T-cell (primary cell): ENCODE measurements at places on chromosomes 1 and 21.
A peak's percentile ranks its signal among the peaks of the same experiment; 100 is the strongest.

GRCh38 chr1:160544647-160545046 lies 21.6 kb upstream of the SLAMF6 start:
- no peak for DNase-seq

DNA sequence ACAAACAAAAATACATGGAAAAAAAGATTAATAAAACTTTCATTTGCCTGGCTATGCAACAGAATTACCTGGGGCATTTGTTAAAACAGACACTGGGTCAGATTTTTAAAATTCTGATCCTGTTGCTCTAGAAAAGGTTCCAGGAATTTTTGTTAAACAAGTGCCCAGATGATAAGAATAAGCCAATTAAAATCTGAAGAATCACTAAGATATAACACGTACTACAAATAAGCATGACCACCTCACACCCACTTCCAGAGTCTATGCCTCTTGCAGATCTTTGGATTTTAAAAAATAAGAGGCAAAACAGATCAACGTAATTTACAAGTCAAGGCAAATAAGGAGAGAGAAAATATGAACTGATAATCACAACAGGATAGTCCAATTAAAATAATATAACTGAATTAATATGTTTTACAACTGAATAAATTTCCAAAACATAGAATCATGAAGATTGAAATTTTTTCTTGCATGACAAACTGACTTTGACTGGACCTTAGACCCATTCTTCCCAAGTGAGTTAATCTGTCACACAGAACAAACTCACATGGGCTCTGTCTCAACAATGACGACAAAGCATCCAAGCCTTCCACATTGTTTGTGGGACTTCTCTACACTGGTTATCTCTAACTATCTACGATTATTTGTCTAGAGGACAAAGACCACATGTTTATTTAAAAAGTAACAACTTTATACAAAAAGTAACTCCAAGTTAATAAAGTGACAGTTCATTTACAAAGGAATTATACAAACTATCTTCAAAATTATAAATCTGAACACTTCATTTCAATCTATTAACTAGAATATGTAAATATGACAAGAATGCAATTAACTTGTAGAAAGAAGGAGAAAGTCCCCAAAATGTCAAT lies 56.9 kb downstream of the COP1 start:
- DNase-seq = no peak

GRCh38 chr1:180675586-180675985 lies 43.8 kb downstream of the XPR1 start:
- no peak for DNase-seq

DNA sequence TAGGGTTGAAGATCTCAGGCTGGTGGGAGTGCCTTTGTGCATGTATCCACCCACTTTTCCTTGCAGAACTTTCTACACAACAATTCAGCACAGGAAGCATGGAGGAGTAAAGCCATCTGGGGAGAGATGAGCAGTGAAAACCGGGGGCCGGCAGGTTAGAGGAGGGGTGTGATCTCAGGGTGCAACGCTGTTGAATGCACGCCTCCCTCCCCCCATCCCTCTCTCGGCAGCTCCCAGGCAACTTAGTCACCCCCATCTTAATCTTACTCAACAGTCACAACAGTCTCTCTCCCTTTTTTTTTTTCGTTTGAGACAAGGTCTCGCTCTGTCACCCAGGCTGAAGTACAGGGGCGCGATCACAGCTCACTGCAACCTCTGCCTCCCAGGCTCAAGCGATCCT lies 16.6 kb upstream of the ABCG1 start:
- DNase-seq = no peak

DNA sequence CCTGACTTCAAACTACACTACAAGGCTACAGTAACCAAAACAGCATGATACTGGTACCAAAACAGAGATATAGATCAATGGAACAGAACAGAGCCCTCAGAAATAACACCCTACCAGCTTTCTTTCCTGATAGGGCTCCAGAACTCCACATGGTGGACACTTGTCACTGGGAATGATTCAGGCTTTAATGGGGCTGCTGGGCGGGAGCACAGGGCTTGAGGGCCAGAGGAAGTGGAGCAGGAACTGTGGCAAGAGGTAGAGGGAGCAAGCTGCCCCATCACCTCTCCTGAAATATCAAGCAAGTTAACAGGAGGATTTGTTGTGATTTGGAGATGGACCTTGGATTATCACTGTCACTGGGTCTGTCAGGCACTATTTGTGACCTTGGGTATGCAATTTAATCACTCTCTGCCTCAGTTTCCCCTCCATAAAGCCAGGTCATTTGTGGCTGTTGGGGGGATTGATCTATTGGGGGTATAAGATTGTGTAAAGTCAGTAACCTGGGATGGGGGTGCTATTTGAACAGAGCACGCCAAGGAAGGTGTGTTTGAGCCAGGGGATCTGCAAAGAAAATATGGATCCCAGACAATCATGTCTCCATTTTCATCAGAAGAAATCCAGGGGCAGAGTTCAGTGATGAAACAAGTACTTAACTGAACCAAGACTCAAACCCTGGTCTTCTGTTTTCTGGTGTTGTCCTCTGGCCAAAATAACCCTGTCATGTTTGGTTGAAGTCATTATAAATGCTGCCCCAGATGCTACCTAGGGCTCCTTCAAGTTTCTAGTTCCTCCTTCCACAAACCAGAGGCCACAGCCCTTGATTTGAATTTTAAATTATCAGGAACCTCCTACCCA lies 25.2 kb downstream of the ETS2 start:
- DNase-seq = no peak

DNA sequence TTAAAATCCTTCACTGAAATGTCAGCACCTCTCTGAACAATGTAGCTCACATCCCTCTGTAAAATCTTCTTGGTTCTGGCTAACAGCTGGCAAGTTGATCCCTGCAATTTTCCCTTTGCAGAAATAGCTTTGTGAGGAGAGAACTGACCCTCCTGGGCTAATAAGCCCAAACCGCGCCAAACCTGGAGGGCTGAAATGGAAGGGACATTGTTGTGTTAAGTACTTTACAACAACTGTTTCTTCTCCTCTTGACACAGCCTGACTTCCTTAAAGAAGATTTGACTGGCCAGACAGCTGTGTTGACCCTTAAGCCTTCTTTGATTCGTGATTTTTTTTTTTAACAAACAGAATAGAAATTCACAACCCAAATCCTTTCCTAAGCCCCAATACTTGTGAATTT lies 5.7 kb downstream of the LMX1A start:
- no peak for DNase-seq

GRCh38 chr1:21641967-21642739 lies 27.0 kb downstream of the RAP1GAP start:
- no peak for DNase-seq

DNA sequence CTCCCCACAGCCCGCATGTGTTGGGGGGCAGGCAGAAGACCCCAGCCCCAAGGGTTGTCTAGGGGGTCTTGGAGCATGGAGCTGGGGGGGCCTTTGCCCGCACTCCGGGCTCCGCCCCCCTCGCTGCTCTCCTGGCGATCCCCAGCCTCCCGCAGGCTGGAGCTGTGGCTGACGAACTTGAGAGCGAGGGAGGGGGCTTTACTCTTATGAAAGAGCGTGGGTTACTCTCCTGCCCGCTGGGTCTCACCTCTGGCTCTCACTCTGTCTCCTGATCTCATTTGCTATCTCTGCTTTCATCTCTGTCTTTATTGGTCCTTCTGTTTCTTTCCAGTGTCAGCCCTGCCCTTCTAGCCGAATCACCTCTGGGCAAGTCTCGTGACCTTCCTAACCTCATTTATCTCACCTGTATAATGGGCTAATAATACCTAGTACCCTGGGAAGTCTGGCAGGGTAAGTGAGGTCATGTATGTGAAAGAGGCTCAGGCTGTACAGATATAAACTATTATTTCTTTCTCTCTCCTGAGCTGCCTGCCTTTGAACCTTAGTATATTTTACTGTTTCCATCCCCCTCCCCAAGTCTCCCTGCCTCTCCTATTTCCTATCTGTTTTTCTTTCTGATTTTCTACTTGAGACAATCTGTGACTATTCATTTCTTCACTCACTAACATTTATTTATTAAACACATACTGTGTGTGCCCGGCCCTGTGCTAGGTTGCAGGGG lies 731 bp downstream of the EFNA4 start:
- DNase-seq = no peak

DNA sequence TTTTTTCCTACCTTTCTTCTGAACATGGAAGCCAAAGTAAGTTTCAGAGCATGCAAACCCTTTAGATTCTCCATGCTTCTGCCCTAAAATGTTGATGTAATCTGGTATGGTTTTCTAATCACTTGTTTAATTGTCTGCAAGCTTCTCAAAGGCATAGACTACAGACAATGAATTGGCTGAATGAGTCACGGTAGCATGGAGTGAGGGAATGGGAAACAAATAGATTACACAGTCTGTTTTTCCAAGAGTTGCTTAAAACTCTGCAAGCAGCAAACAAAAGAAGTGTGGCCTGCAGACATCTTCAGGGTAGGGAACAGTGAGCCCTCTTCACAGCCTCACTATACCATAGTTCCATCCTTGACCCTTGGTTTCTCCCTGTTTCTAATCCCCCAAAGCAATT lies 326.0 kb downstream of the BARHL2 start:
- no peak for DNase-seq

- no peak for DNase-seq
These were observed 136.6 kb upstream of the VANGL1 start for GRCh38 chr1:115505148-115505571.

DNA sequence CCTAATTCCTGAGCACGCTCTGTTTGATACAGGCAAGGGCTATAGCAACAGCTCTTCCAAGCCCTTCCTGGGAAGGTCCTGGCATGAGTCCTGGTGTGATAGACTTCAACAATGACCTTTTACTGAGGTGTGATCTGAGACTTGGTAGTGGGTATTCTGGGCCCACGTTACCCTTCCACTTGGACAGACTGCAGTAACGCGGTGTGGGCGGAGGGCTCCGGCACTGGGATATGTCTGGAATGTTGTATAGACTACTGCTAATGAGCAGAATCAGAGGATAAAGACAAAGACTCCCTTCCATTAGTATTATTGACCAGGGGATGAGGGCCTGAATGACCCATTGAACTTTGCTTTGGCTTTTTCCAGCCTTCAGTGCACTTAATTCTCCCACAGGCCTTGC lies 262.3 kb downstream of the RWDD3 start:
- DNase-seq = no peak

DNA sequence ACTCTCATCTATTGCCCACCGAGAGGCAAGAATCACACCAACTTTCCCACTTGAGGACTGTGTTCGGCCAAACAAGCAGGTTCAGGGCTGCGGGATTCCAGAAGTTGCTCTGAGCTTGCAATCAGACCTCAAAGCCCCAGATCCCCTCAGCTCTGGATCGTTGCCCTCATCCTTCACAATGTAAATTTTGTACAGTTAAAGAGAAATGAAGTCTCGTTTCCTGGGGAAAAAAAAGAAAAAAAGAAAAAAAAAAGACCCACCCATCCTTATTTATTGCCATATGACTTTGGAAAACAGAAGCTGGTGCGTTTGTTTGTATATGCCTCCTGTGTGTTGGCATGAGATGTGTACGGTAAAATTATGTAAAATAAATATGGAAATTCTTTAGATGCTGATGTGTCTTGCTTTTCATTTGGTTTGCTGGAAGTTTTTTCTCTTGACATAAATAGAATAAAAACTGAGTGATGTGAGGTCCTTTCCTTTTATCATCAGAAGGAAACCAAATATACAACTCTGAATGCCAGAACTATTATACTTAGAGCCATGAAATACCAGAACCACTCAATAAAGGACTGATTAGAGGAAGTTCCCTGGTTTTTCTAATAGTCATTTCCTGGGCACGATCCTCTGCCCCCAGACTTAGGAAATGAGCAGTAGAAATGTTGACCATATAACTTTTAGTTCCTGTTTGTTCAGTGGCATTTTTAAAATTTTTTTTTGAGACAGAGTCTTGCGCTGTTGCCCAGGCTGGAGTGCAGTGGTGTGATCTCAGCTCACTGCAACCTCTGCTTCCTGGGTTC lies 48.7 kb downstream of the LHX4 start:
- DNase-seq = no peak

GRCh38 chr1:106962591-106962990 lies 93.9 kb upstream of the PRMT6 start:
- DNase-seq = no peak

- DNase-seq = no peak
These were observed 25.1 kb upstream of the B3GALT2 start for GRCh38 chr1:193211539-193211938.

DNA sequence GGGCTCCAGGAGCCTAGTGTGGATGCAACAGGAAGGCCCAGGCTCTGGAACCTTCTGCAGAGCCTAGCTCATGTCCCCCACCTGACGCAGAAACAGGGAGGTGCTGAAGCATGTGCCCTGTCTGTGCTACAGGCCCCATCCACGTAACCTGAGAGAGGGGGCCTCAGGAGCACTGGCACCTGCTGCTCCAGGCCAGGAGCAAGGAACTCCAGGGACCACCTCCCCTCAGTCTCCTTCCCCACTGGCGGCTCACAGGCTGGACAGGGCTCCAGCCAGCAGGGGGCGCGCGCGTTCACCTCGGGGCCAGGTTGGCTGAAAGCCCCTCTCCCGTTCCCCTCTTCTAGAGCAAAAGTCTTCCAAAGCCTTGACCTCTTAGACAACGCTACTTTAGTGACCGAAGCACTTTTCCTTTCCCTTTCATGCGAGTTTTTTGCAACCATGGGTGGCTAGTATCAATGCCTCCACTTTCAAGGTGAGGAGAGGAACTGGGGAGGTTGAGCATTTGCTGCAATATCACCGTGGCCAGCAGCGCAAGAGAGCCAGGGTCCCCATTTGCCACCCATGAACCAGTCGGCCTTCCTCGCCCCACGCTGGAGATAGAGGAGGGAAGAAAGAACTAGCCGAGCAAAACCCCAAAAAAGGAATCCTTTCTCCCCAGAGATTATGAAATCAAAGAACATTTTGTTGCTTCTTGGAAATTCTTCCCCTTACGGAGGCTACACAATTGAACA lies 52.4 kb upstream of the GPR157 start:
- peak; percentile 50 for DNase-seq

DNA sequence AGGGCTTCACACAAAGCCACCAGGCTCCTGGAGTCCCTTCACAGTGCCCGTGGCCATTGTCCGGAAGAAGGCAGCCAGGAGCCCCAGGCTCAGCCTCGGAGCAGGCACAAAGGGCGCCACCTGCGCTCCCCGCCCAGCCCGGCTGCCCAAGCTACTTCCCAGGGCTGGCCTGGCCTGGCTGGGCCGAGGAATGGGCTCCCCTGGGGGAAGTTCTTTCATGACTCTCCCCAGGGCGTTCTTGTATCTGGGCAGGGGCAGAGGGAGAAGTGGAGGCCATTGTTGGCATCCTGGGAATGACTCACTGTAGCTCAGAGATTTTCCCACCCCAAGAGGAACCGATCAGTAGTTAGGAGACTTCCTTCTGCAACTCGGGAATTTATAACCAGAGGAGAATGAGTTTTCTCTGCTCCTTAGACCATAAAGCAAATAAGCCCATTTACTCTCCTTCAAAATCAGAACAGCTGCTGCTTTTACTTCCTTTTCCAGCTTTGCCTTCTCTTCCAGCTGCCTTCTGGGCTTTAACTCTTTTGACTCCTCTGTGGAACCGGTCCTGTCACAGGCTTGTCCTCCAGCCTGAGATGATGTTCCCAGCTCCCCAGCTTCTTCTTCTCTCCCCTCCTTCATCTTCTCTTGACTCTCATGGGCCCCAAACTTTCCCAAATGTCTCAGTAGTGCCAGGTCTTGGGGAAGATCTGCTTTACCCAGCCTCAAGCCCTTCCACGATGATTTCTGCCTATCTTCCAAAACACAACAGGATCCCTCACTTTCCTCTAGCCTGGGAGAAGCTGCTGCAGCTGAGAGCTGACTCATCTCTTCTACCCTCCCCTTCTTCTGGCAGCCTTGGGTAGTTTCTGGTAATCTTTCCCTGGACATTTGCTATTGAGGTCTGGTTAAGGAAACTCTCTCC lies 118.7 kb upstream of the CD34 start:
- DNase-seq = no peak
